ENCODE measurements at places on chromosomes 12 and 14.
A peak's percentile ranks its signal among the peaks of the same experiment; 100 is the strongest.

DNA sequence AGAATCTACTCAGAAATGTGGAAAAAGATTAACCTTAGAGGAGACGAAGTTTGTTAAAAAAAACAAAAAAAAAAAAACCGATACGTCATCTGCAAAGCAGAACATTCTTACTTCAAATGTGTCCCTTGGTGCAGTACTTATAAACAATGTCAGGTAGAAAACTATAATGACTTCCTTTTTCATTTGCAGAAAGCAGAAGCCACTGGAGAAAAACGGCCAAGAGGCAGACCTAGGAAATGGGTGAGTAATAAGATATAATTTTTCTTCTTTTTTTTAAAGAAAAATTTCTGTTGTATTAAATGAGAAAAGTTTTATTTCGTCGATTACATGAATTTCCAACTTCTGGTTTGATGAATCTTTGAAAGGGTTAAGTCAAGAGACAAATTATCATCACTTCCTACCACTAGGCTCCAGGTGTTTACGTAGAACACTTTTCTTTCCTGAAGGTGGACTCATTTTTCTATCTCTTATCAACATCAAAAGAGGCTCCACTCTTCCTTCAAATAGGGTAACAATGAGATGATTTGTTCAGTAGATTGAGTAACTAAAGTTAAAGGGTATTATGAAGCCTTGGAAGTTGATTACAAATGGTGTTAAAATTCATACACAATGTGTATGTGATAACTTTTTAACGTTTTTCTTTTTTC, 14.2 kb downstream of the HMGA2 start:
- no peak for DNase-seq

GRCh38 chr12:41436076-41436475, 248.0 kb downstream of the PDZRN4 start:
- no peak for DNase-seq

DNA sequence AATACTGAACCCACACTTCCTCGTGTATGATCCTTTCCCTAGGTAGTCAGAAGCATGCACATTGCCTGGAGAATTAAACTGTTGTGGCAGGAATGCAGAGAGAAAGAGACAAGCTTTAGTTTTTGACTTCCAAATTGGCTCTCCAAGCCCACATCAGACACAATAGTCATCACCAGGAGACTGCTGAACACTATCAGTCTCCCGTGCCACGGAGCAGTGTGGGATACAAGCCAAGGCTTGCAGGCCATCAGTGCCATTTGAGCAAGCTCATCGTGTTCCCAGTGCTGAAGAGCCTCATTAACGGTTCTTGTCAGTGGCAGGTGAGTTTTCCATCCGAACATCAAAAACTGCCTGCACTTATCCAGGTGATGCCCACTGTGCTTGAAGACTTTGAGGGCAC, 410.8 kb downstream of the NAV3 start:
- DNase-seq, result no peak

DNA sequence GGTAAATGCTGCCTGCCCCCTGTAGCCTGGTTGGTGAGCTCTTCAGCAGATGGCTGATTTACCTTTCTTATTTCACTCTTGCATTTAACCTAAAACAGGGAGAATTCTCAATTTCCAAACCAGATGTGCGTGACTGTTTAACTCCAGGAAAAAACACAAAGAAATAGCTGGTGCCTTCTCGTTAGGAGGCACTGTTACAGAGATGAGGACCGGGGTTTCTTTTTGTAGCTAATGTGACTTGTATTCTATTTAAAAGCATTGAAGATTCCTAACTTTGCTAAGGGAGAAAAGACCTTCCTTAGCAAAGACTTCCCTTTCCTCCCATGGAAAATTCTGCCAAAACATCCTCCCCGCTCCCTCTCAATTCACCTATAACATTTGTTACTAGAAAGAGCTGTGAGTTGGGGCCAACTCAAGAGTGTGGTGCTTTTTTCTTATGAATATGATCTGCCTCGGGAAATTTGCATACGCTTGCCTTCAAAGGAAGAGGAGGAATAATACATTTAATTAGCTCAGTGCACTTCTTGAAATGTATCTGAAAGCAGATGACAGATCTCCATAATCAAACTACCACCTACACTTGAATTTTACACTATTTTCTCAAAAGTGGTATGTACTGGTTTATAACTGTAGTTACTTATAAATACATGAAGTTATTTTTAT, 102.0 kb upstream of the ARID2 start:
- no peak for DNase-seq

- DNase-seq, result peak; percentile 6
These were observed 178.5 kb upstream of the OR4E1 start for GRCh38 chr14:21852061-21852664.

DNA sequence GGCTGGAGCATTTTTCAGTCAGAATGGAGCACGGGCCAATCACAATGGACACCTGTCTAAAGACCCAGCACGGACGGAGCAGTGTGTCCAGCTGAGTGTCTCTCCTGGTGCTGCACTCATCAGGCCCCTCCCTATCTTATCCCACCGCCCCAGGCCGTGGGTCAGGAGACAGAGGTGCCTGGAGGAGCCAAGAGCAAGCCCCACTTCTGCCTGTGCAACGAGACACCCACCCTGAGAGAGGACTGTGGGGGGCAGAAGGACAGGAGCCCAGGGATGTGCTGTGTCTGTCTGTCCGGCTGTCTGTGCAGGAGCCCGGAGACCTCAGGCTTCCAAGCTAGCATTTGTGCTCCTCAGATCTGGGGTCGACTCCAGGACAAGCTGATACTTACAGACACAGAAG, 69.6 kb upstream of the SFSWAP start:
- no peak for DNase-seq

- DNase-seq, result peak; percentile 28
These were observed 169.4 kb upstream of the PLEKHG7 start for GRCh38 chr12:92533280-92533890.

DNA sequence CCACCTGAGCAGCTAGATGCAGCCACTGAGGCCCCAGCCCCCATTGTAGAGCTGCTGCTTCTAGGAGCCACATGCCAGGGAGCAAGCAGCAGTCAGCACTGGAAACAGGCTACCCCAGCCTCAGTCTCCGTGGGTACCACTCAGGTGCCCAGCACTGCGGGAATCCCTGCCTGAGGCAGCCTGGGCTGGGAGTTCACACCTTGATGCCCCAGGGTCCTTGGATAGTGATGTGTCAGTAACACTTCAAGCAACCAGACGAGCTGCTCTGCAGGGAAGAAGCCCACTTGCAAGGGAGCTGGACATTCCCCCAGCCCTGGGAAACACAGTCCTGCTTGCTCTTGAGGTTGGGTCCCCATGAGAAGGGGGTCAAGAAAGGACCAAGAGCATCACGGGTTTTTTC, 90.7 kb downstream of the ZFP36L1 start:
- DNase-seq, result no peak

DNA sequence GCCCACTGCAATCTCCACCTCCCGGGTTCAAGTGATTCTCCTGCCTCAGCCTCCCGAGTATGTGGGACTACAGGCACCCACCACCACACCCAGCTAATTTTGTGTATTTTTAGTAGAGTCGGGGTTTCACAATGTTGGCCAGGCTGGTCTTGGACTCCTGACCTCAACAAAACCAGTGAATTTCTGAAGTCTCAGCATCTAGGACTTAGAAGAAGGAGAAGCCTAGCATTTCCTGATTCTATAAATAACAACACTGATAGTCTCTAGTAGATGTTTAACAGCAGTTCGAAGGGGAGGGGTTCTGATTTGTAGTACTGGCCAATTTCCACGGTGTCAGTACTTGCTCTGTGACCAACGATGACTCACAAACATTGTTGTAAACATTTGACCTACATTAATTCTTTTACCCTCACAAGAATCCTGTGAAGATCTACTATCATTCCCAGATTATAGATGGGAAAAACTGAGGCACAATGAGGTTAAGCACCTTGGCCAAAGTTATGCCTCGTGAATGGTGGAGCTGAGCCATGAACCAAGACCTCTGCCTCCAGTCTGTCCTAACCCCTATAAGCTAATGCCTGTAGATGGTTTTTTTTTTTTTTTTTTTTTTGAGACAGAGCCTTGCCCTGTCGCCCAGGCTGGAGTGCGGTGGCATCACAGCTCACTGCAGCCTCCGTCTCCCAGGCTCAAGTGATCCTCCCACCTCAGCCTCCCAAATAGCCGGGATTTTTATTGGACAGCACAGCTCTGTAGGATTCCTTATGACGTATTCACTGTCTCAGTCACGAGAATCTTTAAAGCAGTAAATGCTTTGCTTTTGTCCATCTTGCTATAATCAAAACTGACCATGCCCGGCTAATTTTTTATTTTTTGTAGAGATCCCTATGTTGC, 5.2 kb downstream of the P2RX4 start:
- peak; percentile 76 for DNase-seq

DNA sequence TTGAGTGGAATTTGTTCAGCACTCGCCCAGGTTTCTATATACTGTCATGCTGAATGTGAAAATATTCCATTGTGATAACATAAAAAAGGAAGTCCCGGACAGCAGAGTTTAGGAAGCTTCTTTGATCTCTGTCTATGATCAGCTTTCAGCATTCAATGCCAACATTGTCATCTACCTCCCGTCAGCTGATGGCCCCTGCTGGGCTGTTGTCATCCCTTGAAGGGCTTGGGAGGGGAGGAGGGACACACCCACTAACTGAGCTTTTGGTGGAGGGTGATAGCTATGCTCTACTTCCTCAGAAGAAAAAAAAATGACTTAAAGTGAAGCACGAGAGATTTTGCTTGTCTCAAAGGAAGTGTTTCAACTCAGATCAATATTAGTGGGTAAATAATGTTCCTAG, 4.7 kb upstream of the KRT77 start:
- no peak for DNase-seq

DNA sequence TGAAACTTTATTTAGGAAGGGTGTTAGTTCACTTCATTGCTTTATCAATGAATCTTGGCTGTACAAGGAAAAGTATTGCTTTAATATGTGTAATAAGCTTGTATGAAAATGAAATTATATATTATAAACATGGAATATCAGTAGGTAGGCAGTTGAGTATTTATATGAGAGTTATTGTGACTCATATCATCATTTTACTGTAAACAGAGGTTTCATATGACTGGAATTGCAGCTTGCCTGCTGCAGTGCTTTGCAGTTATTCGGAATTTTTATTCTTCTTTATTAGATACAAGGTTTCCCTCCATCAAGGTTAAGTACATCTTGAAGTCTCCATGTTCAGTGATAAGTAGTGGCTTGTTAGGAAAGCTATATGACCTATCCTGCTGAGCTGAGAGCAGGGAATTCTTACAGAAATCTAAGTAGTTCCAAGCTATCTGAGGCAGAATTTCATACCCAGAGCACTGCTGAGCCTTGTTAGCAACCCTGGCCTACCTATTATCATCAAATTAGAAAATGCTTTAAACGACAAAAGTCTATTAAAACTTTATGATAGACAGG, 111.2 kb downstream of the MGST1 start:
- DNase-seq, result no peak

GRCh38 chr14:81289516-81289915, 68.8 kb upstream of the GTF2A1 start:
- DNase-seq, result no peak

DNA sequence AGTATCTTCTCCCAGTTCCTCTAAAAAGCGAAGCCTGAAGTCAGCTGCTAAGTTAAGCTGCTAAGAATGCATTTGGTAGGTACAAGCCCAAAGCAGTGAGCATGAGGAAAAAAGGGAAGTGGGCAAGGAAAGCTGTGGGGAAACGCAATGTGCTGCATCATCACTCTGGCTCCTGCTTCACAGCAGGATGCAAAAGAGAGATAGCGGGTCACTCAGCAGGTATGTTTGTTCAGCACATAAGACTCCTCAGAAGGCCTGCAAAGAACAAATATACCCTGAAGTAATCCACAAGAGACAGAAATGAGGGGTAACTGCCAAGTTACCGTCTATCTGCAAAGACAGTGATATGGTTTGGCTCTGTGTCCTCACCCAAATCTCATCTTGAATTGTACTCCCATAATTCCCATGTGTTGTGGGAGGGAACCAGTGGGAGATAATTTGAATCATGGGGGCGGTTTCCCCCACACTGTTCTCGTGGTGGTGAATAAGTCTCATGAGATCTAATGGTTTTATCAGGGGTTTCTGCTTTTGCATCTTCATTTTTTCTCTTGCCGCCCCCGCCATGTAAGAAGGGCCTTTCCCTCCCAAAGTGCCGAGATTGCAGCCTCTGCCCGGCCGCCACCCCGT, 127.4 kb upstream of the EGLN3 start:
- no peak for DNase-seq

DNA sequence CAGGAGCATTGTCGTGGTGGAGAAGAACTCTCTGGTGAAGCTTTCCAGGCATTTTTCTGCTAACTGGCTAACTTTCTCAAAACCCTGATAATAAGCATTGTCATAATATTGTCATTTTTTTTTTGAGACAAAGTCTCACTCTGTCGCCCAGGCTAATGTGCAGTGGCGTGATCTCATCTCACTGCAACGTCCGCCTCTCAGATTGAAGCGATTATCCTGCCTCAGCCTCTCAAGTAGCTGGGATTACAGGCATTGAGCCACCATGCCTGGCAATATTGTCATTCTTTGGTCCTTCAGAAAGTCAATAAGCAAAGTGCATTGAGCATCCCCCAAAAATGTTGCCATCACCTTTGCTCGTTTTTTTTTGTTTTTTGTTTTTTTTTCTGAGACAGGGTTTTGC, 26.4 kb downstream of the C12orf71 start:
- no peak for DNase-seq

DNA sequence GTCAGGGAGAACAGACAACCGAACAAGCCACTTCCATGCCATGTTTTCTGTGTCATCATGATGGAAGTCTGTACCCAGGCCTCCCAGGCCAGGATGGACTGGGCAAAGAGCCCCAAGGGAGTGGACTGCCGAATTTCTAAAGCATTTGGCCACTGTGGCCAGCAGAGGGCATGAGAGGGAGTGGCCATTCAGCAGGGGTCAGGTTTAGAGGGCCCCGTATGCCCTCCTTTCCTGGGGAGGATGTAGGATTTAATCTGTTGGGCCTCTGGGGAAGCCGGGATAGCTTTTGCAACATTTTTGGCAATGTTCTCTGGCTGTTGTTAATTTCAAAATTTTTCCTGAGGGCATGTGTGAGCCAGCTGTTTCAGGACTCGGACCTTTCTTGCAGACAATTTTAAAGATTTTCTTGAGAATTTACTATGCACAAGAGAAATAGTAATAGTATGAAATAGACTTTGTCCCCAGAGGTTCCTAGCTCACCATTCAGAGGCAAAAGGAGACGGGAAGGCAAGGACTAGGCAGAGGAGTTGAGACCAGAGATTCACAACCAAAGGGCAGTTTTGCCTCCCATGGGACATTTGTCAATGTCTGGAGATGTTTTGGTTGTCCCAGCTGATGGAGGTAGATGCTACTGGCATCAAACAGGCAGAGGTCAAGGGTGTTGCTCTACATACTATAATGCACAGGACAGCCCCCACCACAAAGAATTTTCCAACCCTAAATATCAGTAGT, 18.0 kb downstream of the ACACB start:
- DNase-seq, result no peak

DNA sequence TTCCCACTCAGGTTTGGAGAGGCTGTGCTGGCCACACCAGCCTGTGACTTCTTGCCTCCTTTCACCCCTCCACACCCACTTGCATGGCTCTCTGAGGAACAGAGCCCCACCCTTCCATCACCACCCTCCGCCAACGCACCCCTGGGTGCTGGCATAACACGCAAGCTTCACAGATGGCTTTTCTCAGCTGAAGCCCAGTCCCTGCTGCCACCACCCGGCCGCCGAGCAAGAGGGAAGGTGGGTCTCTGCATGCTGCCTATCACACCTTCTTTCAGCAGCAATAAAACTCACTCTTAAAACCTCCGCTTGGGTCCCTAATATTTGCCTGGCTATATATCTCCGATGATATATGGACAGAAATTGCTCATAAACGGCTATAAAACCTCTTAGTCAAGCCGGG, 41.6 kb downstream of the SMUG1 start:
- no peak for DNase-seq

- no peak for DNase-seq
These were observed 117.6 kb upstream of the PDE3A start for GRCh38 chr12:20250761-20251160.

Measured in fibroblast of skin of abdomen (primary cell).